ENCODE measurements at places on chromosomes 4 and X.
A peak's percentile ranks its signal among the peaks of the same experiment; 100 is the strongest.

DNA sequence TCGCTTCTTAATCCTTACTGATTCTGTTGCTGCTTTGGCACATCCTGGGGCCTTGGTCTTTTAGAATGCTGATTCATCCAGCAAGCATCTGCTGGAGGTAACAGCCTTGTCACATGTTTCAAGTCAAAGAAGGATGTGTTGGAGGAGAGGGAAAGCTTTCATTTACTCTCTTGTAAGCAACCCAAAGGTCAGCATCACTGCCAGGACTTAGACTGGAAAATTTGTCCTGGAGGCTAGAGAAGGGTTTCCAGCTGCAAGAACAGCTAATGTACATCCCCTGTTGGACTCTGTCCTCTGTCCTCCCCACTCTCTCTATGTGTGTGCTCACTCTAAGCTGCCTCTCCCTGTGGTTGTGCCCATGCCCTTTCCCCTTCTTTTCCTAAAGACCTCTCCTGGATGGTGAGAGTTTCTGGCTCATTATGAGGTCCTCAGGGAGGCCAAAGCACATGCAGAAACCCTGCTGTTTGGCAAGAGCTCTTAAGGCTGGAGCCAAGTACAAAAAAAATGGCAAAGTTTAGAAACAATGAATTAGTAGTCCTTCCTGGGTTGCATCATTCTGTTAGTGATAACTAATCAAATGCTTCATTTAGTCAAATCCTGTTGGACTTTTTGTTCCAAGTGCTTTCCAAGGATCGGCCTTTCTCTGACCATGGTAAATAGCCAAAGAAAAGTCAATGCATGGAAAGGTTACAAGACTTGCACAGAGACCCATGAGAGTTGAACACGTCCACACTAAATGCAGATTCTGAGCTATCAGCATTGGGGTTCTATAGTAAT is 13.4 kb upstream of the SRPX start:
- no peak for DNase-seq

DNA sequence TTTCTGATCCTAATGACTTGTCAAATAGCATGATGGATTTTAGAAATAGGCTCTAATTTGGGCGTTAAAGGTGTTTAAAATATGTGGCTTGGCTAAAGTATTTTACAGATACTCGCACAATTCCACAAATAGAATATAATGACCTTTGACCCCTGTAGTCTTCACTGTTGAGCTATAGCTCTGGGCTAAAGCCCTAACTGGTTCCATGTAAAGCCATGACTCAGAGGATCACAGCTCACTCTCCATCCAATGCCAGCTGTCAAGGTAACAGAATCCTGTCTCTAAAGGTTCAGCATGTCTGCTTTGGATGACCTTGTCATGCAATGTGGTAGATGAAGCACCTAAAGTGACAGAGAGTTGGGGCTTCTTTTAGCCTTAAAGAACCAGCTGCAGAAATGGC is 42.5 kb downstream of the TLR10 start:
- DNase-seq = no peak

DNA sequence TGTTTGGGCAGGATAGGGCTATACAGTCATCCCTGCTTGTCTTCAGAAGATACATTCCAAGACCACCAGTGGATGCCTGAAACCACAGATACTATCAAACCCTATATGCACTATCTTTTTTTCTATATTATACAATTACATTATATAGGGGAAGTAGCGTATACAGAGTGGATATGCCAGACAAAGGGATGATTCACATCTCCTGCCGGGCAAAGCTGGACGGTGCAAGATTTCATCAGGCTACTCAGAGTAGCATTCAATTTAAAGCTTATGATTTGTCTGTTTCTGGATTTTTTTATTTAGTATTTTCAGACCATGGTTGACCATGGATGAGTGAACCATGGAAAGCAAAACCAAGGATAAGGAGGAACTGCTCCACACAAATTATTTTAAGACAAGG is 7.0 kb upstream of the AMTN start:
- no peak for DNase-seq

DNA sequence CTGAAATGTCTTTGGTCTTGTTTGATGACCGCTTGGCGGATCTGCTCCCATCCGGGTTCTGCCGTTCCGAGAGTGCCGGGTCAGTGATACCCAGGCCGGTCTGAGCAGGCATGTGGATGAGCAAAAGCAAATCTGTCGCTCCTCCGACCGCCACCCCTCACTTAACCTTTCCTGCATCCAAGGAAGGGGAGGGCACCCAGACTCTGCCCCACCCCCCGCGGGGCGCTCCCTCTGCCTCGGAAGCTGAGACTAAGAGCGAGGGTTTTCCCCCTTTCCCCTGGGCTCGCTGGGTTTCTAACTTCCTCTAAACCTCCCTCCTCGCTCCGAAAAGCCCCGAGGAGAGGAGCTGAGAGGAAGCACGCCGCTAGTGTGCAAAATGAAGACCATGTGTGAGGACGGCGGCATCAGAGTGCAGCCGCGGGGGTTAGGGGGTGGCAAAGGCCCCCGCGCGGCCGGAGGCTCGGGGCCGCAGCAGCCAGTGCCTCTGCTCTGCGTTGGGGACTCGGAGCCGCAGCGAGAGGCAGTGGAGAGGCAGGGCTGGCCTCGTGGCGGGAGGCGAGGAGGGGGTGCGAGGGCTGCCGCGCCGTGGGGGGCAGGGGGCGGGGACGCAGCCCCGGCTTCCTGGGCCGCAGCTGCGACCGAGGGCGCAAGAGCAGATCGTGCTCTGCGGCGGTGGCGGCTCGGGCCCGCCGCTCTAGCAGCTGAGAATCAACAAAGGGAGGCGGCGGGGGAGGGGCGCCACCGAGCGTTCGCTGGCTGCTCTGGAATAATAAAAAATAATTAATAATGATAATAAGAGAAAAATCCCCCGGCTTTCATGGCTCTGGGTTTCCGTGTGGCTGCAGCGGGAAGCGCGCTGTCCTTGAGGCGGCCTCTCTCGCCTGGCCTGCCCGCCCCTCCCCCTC is 55.8 kb upstream of the BCOR start:
- DNase-seq = peak; percentile 70

DNA sequence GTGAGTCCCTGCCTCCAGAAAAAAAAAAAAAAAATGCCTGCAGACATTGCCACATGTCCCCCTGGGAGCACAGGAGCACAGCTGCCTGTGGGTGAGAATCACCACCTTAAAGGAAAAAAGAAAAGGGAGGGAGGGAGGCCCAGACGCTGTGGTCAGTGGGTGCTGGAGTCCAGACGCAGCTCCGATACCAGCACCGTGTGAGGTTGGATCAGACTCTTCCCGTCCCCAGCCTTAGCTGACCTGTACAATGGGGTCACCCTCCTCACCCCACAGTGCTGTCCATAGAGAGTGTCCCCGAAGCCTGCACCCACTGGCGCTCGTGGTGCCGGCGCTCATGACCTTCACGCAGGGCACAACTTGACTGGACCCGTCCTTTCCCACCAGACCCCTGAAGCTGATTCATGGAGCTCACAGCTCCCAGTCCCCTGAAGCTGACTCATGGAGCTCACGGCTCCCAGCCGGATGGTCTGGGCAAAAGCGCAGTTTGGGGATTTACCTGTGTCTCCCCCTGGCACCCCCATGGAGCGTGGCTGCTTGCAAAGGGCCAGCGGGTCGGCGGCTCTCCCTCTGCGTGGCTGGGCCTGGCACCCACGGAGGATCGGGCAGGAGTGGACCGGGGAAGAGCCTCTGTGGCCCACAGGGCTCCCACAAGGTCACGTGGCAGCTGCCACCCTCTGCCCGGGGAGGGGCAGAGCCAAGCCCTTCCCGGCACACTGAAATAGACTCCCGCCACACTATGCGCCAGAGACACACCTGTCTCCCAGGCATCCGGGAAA is 31.4 kb downstream of the ABLIM2 start:
- DNase-seq = no peak

GRCh38 chr4:127629371-127629770 is 3.4 kb upstream of the INTU start:
- DNase-seq = no peak

- no peak for DNase-seq
Measured at GRCh38 chr4:27027428-27027827, 166.8 kb downstream of the STIM2 start.

- no peak for DNase-seq
Measured at GRCh38 chr4:153541456-153542096, 75.4 kb downstream of the TMEM131L start.

GRCh38 chr4:26682436-26682835 is 98.6 kb downstream of the TBC1D19 start:
- no peak for DNase-seq

DNA sequence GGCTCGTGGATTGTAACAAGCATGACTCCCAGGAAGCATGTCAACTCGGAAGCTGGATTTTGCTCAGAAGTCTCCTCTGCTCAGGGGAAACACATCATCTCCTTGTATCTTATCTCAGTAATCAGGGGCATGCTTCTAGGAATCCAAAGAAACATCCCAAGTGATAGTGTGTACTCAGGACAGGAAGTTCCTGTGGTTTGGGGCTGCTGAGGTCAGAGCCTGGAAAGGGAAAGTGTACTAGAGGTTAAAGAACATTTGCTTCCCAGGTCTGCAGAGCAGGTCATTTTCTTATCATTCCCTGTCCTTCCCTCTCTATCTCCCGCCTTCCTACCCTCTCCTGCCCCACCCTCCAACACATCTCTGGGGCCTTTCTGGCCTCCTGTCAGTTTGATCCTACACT is 38.8 kb downstream of the SLC34A2 start:
- DNase-seq = no peak

DNA sequence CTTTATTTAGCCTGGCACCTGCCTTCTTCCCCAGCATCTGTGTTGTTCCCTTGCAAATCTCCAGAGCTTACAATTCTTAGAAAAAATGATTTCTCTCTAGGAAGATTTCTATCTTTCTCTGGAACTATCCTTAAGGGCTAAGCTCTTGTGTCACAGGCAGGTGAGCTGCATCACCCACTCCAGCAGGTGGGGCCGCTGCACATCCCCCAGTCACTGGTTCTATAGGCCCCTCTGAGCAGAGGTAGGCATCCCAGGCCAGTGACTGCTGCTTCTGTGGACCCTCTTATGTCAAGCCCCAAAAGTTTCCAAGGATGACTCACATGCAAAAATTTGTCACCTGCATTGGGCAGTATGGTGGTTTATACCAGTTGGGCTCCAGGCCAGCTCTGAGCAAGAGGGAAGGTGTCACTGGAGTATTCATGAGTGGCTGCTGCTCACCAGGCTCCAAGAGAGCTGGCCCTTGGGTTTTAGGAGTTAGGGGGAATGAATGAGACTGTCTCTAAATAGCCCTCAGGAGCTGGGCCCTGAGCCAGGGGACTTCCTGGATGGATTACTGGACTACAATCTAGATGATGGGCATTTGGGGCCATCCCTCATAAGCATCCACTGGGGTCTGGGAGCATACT is 208.1 kb upstream of the EOLA2 start:
- peak; percentile 5 for DNase-seq

GRCh38 chrX:69070949-69071650 is 94.2 kb downstream of the PJA1 start:
- no peak for DNase-seq

DNA sequence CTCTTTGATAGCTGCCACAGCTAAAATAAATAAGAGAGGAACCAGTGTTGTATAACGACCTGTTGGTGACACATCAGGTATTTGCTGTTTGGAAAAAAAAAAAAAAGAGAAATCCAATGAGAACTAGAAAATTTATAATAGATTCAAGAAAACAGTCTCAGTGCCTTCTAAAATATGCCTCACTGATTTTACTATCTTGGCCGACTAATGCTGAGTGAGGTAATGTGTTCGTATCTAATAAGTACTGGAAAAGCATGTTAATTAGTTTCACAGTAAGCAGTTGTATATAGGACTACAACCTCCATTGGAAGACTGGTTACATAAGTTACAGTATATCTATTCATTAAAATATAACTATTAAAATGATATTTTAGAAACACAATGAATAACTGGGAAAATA is 32.4 kb downstream of the ATP8A1 start:
- DNase-seq = no peak

GRCh38 chr4:55609393-55609866 is 17.4 kb upstream of the PDCL2 start:
- no peak for DNase-seq

GRCh38 chr4:98838977-98839618 is 89.8 kb downstream of the EIF4E start:
- no peak for DNase-seq

GRCh38 chr4:19205853-19206252 is 1045.9 kb upstream of the SLIT2 start:
- no peak for DNase-seq

GRCh38 chr4:124431653-124432192 is 280.8 kb downstream of the ANKRD50 start:
- DNase-seq = no peak

GRCh38 chr4:74056114-74056857 is 17.8 kb upstream of the CXCL3 start:
- no peak for DNase-seq

GRCh38 chrX:19776753-19777152 is 110.6 kb downstream of the SH3KBP1 start:
- DNase-seq = no peak

DNA sequence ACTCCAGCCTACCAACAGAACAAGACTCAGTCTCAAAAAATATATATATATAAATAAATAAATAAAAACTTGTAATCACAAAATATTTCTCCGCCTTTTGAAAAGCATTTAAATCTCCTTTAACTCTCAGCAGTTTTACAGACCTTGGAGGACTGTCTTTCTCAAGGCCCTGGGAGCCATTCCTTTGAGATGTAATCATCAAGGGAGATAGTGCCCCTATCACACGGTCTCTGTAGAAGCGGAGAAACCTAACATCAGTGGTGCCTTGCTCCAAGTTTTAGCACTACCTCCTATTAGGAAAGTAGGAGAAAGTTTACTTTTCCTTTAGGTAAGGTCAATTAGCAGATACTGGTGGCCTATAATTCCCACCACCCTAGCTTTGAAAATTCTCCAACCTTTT is 58.5 kb downstream of the ANTXR2 start:
- DNase-seq = no peak

- no peak for DNase-seq
Measured at GRCh38 chr4:82599336-82599735, 37.5 kb upstream of the TMEM150C start.

GRCh38 chrX:53398216-53398615 is 24.2 kb downstream of the SMC1A start:
- no peak for DNase-seq

Measured in stimulated activated CD4-positive, alpha-beta T cell treated with anti-CD3 and anti-CD28 coated beads, Interleukin-4, amount 100 ng/mL, for 1 hour (primary cell).